ENCODE measurements at places on chromosomes 2 and 18.
A peak's percentile ranks its signal among the peaks of the same experiment; 100 is the strongest.

GRCh38 chr2:70214953-70215549 is 24.2 kb upstream of the C2orf42 start:
- no peak for DNase-seq

- no peak for DNase-seq
These were observed 24.8 kb downstream of the IGFBP2 start for GRCh38 chr2:216657980-216658379.

DNA sequence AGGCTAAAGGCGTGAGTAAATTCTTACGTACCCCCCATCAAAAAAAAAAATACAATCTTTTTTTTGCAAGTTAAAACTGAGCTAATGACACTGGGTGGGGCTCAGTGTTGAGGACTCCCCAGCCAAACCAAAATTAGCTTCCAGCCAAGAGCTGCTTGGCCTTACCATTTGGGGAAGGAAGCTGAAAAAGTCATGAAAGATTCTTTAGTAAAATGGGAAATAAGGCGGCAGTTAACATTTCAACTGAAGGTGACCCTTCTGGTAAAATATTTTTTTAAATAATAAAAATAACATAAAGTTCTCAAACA is 16.4 kb downstream of the SMAD7 start:
- DNase-seq = no peak

- DNase-seq = peak; percentile 32
These were observed 812 bp downstream of the SOWAHC start for GRCh38 chr2:109614715-109615636.

GRCh38 chr18:78006006-78006773 is 756.5 kb downstream of the GALR1 start:
- DNase-seq = no peak

DNA sequence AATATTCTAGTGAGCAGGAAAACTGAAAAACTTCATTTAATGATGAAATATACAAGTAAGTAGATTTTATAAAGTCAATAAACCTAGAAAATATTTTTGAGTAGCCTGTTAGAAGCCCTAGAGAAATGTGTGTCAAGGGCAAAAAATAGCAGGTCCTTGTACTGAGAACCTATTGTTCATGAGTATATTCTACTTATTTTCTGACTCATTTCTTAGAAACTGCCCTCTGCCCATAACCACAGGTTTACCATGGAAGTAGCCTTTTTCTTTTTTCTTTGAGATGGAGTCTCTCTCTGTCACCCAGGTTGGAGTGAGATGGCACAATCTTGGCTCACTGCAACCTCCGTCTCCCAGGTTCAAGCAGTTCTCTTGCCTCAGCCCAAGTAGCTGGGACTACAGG is 19.4 kb upstream of the SELENOI start:
- DNase-seq = no peak

GRCh38 chr2:193743089-193743488 is 1548.4 kb upstream of the TMEFF2 start:
- DNase-seq = no peak
